ENCODE measurements at places on chromosomes 7 and 10.

DNA sequence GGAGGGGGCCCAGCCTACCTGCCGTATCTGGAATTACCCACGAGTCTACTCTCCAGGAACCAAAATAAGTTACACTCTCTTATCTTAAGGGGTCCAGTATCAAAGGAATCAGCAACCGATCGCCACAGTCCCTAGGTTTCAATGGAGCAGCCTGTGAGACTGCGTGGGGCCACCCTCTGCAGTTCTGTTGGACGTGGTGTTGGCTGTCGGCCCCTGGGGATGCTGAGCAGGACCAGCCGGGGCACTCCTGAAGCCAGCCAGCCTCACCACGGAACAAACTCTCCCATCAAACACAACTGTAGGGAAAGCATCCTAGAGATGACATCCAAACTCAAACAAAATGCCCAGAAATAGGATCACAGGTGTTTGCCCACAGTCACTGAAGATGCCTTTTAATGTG is 25.5 kb upstream of the ABLIM1 start:
- no peak for DNase-seq

- DNase-seq, result no peak
These were observed 5.2 kb downstream of the SEMA3E start for GRCh38 chr7:83643739-83644138.

DNA sequence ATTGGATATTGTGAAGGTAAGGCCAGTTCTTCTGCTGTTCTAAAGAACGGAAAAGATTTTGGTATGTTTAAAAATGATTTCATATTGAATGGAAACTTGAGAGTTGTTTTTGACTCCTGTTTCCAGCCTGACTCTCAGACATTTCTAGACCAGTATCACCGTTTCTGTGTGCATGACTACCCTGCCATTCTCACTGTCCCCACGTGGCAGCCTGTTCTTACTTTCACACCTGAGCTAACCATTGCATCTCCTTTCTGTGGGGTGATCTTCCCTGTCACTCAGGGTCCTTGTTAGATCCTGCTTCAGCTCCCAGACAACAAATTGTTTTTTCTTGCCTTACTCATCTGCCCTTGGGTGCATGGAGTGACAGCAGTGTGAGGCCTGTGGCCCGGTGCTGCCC is 38.9 kb downstream of the GLRX3 start:
- DNase-seq, result no peak

- DNase-seq, result no peak
These were observed 25.6 kb downstream of the IRF5 start for GRCh38 chr7:128963327-128963757.

GRCh38 chr7:143323653-143324052 is 7.7 kb downstream of the CLCN1 start:
- DNase-seq, result no peak

- no peak for DNase-seq
These were observed 74.4 kb downstream of the CFAP58 start for GRCh38 chr10:104427989-104428388.

GRCh38 chr7:8719102-8719501 is 285.7 kb downstream of the NXPH1 start:
- DNase-seq, result no peak

DNA sequence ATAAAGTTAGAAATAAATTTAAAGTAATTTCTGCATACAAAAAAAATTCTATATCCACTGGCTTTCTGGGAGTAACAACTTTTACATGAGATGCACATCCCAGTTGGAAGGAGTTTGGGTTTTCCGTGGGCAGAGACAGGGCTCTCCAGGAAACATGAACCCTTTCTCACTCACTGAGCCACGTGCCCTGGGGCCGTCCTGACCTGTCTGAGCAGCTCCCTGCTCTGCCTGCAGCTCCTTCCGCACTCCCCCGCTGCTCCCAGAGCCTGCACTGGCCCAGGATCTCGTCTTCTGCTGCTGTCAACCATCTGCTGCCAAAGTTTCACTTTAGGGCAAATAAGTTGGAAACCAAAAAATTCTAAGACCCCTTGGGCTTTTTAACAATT is 169.1 kb downstream of the DIP2C start:
- DNase-seq, result no peak

GRCh38 chr10:80506189-80506575 is 31.5 kb upstream of the SH2D4B start:
- DNase-seq, result no peak
